ENCODE measurements at places on chromosomes 1 and 21.

DNA sequence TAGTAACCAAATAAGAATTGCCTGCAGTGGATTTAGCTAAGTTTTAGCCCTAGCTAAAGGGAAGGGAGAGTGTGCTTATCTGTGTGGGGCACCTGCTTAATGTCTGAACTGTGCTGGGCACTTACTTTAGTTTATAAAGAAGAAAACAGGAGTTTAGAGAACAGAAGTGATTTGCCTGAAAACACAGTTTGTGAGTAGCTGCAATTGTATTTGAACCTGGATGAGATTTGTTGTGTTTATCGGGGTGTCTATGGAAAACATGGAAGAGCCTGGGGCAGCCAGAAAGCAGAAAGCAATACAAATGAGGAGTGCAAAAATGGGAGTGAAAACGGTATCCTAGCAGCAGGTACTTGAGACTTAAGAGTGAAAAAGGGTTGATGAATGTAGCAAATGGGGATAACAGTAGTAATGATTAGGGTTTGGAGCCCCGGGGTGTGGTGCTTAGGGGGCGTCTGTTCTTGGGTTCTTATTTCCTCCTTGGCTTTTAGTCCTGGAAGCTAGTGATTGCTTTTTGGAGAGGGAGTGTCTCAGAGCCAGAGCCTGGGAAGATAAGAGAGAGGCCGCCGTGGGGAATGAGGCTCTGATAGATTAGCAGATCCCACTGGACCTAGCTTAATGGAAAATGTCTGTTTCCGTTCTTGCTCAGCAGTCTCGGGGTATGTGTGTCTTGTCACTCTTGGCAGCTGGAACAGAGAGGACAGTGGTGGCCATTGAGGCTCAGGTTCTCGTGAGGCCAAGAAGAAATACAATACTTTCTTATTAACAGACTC lies 5.6 kb downstream of the PRCC start:
- no peak for DNase-seq

DNA sequence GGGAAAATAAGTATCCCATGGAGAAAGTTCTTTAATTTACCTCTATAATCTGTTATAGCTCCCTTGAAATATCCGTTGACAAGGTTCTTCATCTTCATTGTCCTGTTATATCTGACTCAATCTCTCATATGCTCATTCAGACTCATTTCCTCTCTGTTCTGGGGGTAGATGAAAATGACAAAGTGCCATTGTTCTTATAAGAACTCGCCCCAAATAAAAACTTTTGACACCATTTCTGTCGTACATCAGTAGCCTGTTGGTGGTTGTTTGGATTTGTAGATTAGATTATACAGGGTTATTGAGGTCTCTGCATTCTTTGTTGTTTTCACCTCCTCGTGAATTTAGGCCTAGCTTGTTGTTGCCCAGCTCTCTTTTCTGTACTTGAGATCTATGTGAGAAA lies 55.2 kb upstream of the IPO9 start:
- no peak for DNase-seq

DNA sequence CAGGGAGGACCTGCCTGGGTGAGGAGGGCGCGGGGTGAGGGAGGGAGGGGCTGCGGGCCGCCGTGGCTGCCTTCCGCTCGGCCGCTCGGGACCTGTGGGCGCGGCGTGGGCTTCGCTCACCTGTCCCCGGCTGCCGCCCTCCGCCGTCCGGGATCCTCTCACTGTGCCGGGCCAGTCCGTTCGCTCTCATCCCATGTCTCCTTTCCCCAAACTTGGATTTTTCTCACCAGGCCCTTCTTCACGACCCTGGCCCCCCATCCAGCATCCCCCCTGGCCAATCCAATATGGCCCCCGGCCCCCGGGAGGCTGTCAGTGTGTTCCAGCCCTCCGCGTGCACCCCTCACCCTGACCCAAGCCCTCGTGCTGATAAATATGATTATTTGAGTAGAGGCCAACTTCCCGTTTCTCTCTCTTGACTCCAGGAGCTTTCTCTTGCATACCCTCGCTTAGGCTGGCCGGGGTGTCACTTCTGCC lies 362 bp downstream of the ZBTB48 start:
- DNase-seq, result no peak

- DNase-seq, result no peak
These were observed 169.1 kb downstream of the TRIM33 start for GRCh38 chr1:114341856-114342255.

- DNase-seq, result no peak
These were observed 90.0 kb downstream of the STUM start for GRCh38 chr1:226638608-226639007.

- no peak for DNase-seq
These were observed 6.6 kb upstream of the PRRX1 start for GRCh38 chr1:170657275-170657853.

GRCh38 chr1:18088077-18088594 lies 19.5 kb upstream of the IGSF21 start:
- DNase-seq, result no peak

- DNase-seq, result no peak
These were observed 38.4 kb upstream of the KCNQ4 start for GRCh38 chr1:40745176-40745575.

Measured in astrocyte of the hippocampus (primary cell).